Vagina (tissue), 2 donors: ENCODE measurements at places on chromosomes 1 and 21.

DNA sequence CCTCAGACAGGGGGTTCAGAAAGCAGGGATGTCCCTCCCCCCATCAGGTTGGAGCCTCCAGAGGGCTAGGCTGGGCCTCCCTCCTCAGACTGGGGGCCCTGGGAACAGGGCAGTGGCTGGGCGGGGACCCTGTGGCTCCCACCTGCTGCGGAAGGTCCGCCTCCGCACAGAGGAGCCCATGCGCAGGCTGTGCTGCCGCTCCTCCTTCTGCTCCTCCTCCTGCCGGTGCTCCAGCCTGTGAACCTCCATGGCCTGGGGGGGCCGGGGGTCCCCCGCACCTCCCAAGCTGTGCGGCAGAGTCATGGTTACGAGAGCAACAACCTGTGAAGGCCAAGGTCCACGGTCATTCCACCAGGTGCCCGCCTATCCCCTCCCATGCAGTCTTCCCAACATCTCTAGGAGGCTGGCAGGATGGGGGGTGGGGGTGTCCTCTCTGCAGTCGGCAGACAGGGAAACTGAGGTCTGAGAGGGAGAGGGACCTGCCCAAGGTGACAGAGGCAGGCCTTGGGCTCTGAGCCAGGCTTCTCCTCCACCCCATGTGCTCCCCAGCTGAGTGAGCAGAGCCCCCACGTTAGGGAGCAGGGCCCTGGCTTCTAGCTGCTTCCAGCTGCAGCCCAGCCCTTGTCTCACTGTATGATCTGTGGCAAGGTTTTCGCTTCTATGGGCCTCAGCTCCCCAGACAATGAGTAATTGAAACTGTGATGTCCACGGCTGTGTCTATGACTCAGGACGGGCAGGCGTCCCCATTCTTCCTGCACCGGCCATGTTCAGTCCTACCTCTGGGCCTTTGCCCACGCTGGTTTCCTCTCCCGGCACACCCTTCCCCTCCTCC lies 3.4 kb downstream of the MYOM3 start:
- no peak for DNase-seq

DNA sequence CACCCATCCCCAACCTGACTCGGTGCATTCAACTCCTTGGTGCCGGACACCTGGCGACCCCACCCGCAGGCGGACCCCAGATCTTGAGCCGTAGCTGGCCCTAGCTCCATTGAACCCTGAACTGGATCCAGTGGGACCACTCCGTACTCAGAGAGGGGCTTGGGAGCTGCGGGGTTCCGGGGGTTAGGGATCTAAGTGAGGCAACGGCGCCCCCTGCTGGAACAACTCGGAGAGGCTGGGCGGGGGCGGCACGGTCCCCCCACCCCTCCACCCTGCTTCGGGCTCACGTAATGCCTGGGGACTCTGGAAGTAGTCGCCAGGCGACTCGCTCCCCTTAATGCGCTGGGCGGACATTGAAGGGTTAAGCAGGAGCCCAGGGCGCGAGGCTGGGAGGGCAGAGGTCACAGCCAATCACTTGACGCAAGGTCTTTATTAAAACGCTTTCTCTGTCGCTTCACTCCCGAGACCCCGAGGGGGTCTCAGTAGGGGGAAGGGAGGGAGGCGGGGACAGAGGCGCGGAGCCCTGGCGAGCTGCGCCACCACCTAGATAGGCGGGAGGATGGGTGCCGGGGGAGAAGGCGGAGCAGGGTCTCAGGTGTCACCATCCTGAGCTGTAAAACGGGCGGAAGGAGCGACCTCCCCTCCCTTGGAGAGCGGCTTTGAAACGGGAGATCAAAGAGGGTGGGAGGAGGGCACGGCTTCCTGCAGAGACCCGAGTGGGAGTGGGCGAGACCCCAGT lies 704 bp upstream of the CRABP2 start:
- no peak for DNase-seq

DNA sequence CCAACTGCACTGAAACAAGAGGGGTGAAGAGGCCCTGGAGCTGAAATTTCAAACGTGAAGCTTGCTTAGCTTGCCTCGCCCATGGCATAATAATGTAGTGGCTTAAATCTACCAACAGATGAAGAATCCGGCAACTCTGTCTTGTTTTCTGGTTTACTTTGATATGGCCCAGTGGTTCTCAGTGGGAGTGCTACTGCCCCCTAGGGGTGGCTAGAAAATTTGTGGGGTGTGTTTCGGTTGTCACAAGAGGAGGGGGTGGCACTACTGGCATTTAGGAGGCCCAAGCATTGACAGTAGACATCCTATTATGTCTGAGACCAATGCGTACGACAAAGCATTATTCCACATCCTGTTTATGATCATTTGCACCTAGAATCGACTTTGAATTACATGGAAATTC lies 51.9 kb upstream of the C8B start:
- no peak for DNase-seq

- DNase-seq, result no peak
These were observed 31.7 kb downstream of the PROX1 start for GRCh38 chr1:214019499-214019898.

GRCh38 chr1:179856296-179856695 lies 21.3 kb downstream of the TOR1AIP2 start:
- no peak for DNase-seq

- no peak for DNase-seq
These were observed 287.9 kb downstream of the LTN1 start for GRCh38 chr21:28704746-28705145.

- no peak for DNase-seq
These were observed 215.4 kb downstream of the TOMM20 start for GRCh38 chr1:234913278-234913649.

DNA sequence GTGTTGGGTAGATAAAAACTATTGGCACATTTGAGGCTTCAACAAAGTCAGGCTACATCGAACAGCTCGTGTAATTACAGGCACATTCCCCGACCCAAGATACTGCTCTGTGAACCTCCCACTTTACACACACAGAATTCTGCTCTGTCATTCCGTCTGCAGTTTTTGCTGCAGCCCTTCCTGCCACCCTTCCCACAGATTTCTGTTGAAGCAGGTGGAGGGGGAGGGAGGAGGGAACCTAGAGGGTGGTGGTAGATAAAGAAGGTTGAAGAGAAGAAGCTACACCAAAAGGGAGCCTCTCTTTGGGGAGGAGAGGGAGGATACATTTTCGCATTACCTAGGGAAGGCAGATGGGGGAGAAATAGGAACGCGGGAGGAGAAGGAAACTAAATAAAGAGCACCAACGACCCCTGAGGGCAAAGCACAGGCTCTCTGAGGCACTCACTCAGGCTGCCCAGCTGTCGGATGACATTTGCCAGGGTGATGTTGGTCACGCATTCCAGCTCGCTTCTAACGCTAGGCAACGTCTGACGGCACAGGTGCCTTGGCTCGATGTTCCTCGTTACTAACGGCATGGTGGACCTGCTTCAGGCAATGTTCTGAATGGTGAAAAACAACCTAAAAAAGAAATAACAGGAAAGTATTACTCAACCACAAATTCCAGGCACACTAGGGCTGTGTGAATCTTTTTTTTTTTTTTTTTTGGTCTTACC lies 36.0 kb downstream of the GPR3 start:
- DNase-seq, result no peak

GRCh38 chr1:246350745-246351144 lies 156.3 kb downstream of the SMYD3 start:
- no peak for DNase-seq

DNA sequence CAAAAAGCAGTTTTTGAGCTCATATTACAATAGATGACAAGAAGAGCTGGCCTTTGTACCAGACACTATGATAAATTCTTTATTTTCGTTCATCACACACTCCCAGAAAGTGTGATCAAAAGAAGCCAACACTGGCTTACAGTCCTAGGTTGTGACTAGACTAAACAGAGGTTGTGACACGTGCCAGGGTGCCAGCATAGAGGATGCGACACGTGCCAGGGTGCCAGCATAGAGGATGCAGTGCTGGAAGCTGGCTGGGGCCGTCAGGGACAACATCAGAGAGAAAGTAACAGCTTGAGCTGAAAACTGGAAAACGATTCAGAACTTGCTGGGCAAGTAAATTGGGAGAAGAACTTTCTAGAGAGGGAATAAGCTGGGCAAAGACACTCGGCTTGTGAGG lies 2.2 kb downstream of the MTARC1 start:
- DNase-seq, result no peak

GRCh38 chr1:31750858-31751510 lies 13.2 kb downstream of the ADGRB2 start:
- DNase-seq, result no peak

DNA sequence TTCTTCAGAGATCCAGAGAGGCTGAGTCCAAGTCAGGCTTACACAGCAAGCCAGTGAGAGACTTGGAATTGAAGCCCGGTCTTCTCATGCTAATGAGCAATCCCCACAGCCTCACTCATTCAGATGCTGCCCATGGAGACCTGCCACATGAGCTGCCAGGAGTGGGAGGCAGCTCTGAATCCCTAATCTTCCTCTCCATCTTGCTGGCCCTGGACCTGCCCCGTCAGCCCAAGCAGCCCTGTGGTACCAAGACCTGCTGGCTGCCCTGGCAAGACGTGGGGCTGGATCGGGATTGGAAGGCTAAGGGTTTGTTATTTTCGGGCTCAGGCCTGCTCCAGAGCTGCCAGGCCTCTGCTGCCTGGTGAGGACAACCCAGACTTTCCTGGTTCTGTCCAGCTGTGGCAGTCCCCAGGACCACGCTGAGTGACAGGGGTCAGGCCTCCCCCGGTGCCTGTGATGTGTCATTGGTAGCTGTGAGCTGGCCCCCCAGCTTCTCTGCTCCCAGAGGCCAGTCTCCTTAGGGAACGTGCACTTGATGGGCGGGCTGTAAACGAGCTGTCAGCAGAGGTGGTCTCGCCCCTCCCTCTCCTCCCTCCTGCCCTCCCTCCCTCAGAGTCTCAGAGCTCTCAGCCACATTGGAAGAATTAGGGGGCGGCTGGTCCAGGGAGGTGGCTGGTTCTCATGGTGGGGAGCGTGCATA lies 135.0 kb downstream of the FOXD2 start:
- no peak for DNase-seq

GRCh38 chr1:100090471-100090870 lies 42.3 kb downstream of the SASS6 start:
- DNase-seq, result no peak

DNA sequence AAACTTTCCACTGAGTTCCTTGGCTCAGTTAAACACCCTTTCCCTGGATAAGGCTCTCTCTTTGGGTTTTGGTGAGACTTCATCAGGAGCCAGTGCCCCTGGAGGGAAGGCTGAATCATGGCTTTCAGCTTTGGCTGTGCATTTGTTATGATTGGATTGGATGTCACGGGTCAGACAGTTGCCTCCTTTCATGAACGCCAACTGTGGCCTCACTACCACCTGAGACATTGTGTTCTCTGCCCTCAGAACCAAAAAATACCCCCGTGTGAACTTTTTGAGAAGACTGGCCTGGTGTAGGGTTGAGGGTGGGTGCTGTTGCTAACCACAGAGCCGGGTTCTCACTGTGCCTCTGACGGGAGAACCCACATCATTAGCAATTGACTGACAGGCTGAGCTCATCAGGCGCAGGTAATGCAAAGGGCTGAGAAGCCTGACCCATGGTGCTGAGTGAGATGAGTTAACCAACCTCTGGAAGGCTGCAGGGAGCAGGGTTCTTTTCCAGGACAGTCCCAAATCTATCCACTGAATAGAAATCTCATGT lies 65.6 kb downstream of the HHAT start:
- DNase-seq, result peak; percentile 29

- DNase-seq, result no peak
These were observed 54.9 kb upstream of the DIPK1A start for GRCh38 chr1:93016171-93016570.

GRCh38 chr1:54237586-54237985 lies 37.6 kb downstream of the MRPL37 start:
- no peak for DNase-seq

DNA sequence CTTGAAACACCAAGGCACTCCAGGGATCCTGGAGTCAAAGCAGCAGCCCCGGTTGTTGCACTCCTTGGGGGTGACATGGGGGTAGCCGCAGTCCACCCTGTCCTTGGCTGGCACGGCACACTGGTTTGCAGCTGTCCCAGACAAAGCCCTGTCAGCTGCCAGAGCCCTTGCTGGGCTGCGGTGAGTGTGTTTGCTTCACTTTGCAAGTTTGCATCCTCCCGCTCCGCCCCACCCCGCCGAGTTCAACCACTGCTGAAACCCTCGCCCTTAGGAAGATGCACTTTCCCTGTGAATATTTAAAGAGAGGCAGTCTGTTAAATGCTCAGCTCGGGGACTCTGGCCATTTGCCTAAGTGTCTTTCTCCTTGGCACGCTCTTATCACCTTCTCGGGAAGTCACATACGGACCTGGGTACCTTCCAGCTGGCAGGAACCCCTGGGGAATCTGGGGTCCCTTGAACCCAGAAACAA lies 1.7 kb downstream of the TFF3 start:
- DNase-seq, result no peak

DNA sequence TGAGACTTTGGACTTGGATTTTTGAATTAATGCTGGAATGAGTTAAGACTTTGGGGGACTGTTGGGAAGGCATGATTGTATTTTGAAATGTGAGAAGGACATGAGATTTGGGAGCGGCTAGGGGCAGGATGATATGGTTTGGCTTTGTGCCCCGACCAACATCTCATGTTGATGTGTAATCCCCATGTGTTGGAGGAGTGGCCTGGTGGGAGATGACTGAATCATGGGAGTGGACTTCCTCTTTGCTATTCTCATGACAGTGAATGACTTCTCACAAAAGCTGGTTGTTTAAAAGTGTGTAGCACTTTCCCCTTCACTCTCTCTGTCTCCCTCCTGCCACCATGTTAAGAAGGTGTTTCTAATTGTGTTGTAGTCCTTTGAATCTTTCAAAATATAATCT lies 9.3 kb upstream of the PHGDH start:
- no peak for DNase-seq

GRCh38 chr1:101017448-101017847 lies 8.1 kb downstream of the DPH5 start:
- DNase-seq, result no peak

DNA sequence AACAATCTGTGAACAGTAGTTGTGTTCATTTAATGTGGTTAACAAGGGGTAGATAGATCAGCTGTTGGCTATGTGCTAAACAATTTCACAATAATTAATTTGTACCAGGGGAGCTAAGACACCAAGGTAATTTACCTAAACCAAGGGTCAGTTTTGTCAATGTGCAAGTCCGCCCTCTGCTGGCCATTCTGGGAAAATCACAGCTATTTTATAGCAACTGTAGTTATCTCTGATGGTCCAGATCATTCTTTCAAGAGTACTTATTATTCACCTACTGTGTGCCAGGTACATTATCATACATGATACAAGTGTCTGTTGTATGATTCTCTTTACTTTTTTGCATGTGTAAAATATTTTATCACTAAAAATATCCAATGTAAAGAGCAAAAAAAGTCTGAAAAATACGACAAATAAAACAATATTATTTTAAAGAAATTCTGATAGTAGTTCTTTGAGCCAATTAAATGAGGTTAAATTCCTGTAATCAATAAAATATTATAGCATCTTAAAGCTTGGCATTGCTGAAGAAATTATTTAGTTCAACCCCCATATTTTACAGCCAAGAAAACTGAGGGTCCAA lies 312.3 kb upstream of the FAM78B start:
- no peak for DNase-seq

- no peak for DNase-seq
These were observed 10.5 kb upstream of the OLIG1 start for GRCh38 chr21:33059380-33059841.

- no peak for DNase-seq
These were observed 10.9 kb downstream of the NR5A2 start for GRCh38 chr1:200038325-200038980.
